ENCODE measurements at places on chromosomes 3 and 15.

- peak; percentile 97 for DNase-seq
Observed at GRCh38 chr15:75738647-75739325, 26.1 kb upstream of the CSPG4 start.

GRCh38 chr3:120064641-120065040 lies 29.6 kb downstream of the GSK3B start:
- no peak for DNase-seq

DNA sequence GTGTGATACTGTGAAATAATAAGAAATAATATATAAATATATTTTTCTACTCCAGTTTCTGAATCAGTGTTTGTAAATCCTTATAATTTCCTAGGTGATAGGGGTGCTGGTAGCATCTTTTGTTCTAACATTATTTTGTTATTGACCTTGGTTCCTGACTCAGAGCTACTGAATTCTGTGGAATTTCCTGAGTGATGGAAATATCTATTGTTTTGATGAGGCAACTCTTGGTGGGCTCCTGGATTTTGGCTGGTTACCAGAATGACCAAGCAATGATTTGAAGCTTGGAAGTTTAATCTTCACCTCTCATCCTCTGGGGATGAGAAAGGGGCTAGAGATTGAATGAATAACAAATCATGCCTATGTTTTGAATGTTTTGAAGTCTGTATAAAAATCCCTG lies 377.3 kb downstream of the LPP start:
- DNase-seq: no peak

- DNase-seq: no peak
Observed at GRCh38 chr3:68986496-68987208, 26.8 kb downstream of the EOGT start.

DNA sequence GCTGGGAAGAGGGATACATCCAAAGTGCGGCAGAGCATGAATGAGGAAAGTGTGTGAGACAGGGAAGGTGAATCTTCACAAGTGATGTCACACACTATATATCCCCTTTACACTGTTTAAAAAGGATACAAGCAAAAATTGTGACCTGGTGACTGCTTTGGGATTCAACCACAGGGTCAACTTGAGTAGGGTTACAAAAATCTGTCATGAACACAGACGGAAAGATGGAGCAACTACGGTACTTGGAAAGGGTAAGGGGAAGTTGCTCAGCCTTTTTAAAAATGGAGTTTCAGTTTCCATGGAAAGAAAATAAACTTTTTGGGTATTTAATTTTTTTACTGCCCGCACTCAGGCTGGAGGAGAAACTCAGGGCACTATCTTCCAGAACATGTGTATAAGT lies 60.3 kb downstream of the B3GNT5 start:
- no peak for DNase-seq

Measured in posterior cingulate gyrus (tissue), 11 donors.